ENCODE measurements at places on chromosomes 4 and X.

DNA sequence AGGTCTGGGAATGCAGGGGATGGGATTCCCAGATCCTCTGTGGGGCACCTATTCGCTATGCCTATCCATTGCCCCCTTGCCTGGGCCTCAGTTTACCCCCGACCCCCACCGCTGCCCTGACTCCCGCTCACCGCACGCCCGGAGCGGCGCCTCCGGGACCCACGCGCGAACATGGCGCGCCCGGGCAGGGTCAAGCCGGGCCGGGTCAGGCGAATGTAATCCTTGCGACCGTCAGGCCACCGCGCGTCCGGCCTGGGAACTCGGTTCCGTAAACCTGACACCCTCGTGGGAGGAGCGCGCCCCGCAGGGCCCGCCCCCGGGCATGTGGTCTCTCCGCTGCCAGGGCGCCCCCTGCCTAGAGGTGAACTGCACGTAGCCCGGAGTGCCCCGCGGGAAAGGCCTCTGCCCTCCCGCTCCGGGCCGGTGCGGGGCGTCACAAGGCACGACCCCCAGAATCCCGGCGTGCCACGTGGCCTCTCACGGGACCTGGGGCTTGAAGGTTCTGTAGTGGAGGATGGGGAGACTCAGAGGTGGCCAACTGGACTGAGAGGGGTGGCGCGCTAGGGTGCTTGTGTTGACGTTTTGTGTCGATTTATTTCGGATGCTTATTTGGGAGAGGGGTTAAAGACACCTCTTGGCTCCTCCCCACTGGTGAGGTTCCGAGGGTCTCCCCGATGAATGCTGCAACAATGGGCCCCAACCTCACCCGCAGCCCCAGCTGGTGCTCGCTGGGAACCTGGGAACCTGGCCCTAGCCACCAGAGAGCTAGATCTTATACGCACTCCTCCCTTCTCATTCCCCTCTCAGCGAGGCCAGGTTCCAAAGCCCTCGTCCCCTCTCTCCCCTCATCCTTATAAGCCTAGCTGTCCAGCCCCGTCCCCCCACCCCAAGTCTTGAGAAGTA, at the start of gene PRICKLE3:
TSS of gene PRICKLE3 (minus strand) at position 249 of the 903 bp plus-strand sequence. CDS start at position 173, 76 bp downstream.
- peak; percentile 79 for DNase-seq

DNA sequence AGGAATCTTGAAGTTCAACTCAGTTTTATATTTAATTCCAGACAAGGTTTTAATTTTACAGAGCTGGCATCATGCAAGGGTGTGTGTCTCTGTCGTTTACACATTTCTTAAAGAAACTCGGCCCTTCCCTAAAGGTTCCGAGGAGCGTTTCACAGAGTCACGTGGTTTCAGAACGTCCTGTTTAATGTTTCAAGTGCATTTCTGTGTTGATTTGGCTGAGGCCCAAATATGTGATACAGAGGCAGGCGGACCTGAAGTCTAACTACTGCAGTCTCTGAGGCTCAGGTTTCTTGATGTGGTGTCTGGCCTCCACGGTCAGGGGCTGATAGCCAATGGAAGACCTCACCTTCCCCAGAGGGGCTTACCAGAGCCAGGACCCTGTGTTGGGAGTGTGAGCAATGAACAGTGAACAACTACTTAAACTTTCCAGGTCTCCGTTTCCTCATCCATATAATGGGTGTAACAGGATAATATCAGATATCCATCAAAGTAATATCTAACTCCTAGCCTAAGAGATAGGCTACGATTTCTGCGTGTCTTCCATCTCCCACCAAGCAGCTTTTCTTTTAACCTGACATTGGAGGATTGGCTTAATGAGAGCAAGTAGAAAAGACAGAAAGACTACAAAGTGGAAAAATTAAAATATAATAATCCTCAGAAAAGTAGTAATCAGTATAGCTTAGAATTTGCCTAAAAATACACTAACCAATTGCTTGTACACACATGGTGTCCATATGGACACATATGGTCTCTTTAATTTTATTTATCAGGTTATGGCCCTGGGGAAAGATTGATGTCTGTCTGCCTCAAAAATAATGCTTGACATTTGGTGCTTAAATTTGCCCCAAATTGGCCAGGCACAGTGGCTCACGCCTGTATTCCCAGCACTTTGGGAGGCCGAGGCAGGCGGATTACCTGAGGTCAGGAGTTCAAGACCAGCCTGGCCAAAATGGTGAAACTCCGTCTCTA, 50.0 kb upstream of the TRIM2 start:
- no peak for DNase-seq

DNA sequence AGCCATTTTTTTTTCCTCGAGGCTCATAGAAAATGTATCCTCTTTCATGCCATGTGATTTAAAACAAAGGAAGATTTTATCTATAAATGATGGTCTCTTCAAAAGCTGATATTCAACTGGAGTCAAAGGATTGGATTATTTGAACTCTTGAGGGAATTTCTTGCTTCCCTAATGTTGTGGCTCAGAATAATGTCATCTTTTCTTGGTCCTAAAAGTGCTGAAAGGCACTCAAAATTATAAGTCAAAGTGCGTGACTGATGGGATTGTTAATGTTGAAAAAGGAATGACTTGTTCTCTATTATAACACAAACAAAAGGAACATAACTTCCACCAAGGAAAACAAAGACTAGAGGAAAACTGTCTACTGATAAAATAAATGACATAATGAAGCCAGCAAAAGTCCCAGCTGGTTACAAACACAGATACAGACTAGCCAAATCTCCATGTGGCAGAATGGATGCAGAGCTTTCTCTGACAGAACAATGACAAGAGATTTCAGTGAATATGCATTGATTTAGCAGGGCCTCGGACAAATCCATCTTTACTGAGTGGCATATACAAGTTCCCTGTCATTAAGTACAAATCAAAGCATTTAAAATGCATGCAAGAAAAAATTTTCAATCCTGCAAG, 552.6 kb downstream of the GBA3 start:
- DNase-seq, result no peak

GRCh38 chrX:8639949-8640475, 91.9 kb downstream of the ANOS1 start:
- no peak for DNase-seq

- peak; percentile 42 for DNase-seq
Measured at GRCh38 chr4:177051473-177052060, 258.1 kb upstream of the NEIL3 start.

GRCh38 chrX:37349221-37350033, at the start of gene PRRG1:
Gene PRRG1, plus strand, starts transcription at chrX:37349364. Its CDS starts 56,886 bp downstream, at chrX:37406250.
- DNase-seq, result no peak

DNA sequence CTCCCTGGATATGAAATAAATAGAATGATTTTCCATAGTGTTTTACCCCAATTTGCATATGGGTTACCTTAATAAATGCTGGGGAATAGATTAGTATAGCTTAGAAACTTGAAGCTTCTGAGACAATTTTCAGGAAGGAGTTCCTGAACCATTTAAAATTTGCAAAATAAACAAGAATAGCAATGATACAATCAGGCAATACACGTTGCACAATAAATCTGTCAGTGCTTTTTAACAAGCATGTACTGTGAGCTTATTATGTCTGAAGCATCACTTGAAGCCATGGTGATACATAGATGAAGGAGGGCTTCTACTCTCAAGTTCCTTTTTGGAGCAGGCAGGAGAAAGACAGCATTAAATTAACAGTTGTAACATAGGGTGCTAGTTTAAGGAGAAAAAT, 84.2 kb upstream of the WDFY3 start:
- DNase-seq, result no peak

DNA sequence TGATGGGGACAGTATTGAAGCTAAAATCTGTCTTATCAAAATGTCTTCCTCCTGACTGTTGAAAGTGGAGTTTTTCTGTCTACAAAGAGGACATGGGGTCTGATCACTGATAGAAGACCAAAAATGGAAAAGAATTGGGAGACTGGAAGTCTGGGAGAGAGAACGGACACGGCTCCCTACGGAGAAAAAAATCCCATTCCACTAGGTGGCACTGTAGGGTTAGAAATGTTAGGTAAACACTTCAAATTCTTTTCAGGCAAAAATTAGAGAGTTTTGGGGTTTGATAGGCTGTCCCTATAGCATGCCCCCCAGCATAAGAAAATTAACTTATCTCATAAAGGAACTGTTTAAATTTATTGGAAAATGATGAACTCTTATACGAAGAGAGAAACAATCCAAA, 200.5 kb downstream of the FAM133A start:
- DNase-seq, result peak; percentile 13

DNA sequence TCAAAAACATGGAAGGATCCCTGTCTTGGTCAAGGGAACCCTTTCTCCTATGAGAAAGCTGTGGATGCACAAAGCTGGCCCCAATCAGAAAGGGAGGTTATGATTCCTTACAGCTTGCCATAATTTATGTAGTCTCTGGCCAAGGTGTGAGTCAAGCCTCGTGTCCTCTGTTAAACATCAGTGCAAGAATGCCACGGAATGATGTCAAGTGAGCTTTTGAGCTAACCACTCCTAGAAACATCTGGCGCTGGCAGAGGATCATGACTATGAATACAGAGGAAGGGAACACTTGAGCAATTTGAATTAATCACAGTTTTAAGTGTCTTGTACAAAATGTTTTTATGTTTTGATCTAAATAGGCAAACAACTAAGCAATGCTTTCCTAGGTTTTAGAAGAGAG, 51.5 kb upstream of the RAP2C start:
- no peak for DNase-seq

DNA sequence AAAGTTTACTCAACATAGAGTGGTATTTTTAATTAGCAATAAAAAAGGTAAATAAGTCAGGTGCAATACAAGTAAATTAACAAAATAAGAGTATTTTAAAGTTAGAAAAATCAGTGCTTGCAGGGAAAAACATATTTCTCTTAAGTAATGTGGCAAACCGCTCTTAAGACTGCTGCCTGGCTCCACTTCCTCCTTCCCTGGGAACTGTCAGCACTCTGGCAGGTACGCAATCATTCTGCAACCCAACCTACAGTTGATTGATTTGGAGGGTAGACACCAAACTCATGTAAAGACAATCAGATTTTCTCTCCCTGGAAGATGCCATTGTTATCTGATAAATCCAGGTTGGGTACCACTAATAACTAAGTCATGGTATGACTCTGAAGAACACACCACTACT, 63.9 kb downstream of the PPP3CA start:
- DNase-seq, result peak; percentile 56

DNA sequence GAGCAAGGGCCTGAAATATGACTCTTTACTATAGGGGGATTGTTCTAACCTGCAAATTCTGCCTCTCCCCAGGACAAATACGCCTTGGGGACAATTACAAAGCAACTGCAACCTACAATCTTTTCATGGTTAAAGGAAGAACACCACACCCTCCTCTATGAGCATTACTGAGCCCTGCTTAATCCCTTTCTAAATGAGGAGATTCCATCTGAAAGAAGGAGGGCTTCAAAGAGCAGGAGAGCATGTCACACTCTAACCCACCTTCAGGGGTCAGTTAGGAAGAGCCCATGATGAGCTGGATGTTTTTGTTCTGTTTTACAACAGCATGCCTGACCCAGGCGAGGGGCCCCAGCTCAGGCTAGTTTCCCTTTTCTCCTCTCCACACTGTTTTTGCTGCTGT, 134.0 kb upstream of the ANXA3 start:
- DNase-seq, result no peak

DNA sequence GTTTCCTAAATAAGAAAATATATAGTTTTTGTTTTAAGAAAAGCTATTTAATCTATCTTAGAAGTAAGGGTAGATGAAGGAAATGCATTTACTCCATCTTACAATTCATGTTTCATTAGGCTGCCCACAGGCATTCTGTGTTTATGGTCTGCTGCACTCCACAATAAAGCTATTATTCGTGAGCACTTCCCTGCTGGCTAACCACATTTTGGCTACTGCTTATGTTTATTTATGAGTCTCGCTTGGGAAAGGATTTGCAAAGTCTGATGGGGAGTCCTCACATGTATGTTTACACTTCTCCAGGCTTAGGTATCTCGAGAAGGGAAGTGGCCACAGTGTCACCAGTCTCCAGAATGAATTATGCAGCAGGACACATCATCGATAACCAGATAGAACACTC, 260.8 kb upstream of the VCX start:
- no peak for DNase-seq

- no peak for DNase-seq
Measured at GRCh38 chr4:71300964-71301363, 37.9 kb upstream of the SLC4A4 start.

GRCh38 chr4:108139089-108139488, 29.6 kb downstream of the LEF1 start:
- DNase-seq, result no peak

GRCh38 chr4:81663368-81663767, 191.7 kb upstream of the RASGEF1B start:
- DNase-seq, result no peak

GRCh38 chrX:119177278-119177677, 49.7 kb upstream of the KIAA1210 start:
- no peak for DNase-seq

- DNase-seq, result no peak
Measured at GRCh38 chr4:23819041-23819511, 70.8 kb downstream of the PPARGC1A start.

DNA sequence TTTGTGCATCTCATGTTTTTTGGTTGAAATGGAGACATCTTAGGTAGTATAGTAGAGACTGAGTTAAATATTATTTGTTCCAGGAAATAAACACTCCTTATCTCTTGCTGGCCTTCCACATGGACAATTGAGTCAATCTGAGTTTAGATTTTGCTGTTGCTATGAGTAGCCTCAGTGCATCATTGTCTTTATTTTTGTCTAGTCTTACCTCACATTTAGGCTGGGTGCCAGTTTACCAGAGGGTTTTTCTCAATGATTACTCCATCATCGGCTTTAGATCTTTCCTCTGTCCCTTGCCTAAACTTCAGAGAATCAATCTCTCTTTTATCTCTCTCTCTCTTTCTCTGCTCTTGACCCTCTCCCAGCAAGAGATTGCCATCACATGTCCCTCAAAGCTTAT, 73.6 kb downstream of the GABRB1 start:
- no peak for DNase-seq

DNA sequence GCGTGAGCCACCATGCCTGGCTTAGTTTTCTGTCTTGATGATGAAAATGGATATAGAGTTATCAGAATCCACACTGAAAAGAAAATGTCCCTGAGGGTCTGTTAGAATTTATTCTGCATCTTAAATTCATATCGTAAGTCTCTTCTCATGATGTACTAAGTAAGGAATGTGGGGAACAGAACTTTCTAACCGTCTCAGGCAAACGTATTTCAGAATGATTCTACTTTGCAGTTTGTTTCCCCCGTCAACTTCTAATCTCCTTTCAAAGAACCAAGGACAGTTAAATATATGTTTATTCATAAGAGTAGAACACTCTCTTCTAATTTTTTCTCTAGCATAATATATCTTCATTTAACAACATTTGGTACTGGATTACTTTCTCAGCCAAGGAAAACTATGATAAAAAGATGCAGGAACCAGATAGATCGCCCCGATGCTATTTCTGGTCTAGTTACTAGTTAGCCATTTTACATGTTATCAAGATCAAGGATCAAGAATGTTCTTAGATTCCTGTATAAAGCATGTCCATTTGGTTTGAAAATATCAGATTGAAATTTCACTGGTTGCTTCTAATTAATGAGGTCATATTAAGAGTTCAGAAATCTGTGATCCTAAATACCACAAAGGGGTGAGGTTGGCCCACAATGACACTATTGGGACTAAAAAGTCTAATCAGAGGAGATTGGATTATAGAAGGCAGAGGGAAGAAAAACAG, 49.5 kb downstream of the METTL14 start:
- no peak for DNase-seq
